H9 (cell line): ENCODE measurements at places on chromosomes 11 and 22. TPM values are rescaled to one million over a fixed set of nuclear protein-coding genes. Genes with fewer than 3 reads are reported as not detected.

Gene OR52I2
- not detected in 2 replicates for total RNA-seq

DNA sequence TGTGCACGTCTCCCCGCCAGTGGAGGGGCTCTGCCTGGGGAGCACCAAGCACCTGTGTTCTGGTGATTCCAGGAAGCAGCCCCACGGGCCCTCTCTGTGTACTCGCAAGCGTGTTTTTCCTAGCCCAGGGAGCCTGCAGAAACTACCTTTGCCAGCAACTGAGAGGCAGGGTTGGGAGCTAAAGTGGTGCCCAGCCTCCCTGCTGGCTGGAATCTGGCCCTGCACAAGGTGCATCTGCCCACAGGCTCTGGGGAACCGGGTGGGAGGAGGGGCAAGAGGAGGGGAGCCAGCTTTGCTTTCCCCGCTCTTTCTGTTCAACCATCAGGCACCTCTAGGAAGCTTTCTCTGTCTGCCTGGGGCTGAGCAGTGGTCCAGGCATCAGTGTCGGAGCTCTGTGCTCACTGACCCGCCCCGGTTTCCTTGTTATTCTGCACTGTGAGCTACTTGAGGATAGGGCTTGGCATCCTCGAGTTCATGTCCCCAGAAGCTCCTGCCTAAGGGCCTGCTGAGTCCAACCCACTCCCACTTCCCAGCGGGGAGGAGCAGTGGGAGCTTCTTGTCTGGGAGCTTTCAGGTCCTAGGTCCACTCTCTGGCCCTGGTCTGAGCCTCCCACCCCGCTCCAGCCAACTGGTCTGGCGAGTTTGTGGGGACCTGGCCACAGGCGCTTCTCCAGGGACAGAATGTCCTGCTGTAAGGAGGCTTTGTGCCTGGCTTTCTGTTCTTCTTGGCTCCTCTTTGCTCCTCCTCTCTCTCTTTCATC is 14.9 kb downstream of the DAGLA start:
- H3K27me3 ChIP-seq, result no peaks in the 10 kb centered on the region
- H3K36me3 ChIP-seq, result no peaks in the 10 kb centered on the region
- H3K4me3 ChIP-seq, result no peak overlapping the region; the same call in 1 of the 3 replicates
- DNase-seq, result peak; percentile 70
- no peak overlapping the region for H3K27ac ChIP-seq

GRCh38 chr11:134293119-134294113 is 17.2 kb downstream of the GLB1L3 start:
- DNase-seq, result no peak
- no peaks in the 10 kb centered on the region for H3K27me3 ChIP-seq
- H3K27ac ChIP-seq, result no peak overlapping the region
- no peak overlapping the region for H3K4me3 ChIP-seq
- no peaks in the 10 kb centered on the region for H3K4me1 ChIP-seq
- H3K36me3 ChIP-seq, result peaks cover 9% of the 10 kb centered on the region; the same call in 1 of the 2 replicates

DNA sequence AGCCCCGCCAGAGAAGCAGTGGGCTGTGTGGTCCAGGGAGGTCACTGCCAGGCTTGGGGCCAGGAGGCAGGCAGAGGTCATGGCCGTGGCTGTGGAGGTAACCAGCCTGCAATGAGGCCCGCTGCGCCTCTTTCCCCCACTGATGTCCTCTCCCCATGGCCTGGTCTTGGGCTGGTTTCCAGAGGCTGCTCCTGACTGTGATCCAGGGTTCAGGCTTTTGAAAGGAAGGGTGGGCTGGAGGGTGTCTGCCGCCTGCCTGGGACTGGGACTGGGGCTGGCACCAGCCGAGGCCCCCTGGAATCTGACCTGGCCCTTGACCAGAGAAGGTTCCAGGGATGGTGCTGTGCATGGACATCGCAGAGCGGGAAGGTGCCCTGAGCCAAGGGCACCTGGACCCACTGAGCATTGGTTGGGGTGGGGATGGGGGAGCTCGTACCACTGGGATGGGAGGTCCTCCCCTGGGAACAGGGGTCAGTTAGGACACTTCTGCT is 59.6 kb upstream of the THY1 start:
- no peaks in the 10 kb centered on the region; the same call in 1 of the 2 replicates for H3K27me3 ChIP-seq
- DNase-seq, result peak; percentile 23
- no peak overlapping the region for H3K4me3 ChIP-seq
- H3K36me3 ChIP-seq, result no peaks in the 10 kb centered on the region
- H3K4me1 ChIP-seq, result no peaks in the 10 kb centered on the region; the same call in 1 of the 2 replicates
